ENCODE measurements at places on chromosomes 6 and 20. TPM values are rescaled to one million over a fixed set of nuclear protein-coding genes. Genes with fewer than 3 reads are reported as not detected.

DNA sequence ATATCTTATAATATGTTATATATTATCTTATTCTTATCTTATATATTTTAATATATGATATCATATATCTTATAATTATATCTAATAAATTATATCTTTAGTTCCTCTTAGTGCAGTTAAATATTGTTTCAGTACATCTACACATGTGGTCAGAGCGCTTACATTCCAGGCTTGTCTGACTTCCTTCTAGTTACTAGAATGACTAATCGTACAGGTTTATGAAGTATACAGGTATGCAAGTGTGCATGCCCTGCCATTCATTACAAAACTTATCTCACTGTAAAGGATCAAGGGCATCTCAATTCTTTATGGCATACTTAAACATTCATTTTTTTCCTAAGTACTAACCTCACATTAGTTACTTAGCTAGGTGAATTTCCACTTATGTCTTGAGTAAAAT is 1278.0 kb upstream of the MAP3K7 start:
- no peak for DNase-seq
- H3K27ac ChIP-seq: no peak overlapping the region
- no peaks in the 10 kb centered on the region for H3K4me1 ChIP-seq
- H3K4me3 ChIP-seq: no peak overlapping the region
- H3K36me3 ChIP-seq: no peaks in the 10 kb centered on the region

DNA sequence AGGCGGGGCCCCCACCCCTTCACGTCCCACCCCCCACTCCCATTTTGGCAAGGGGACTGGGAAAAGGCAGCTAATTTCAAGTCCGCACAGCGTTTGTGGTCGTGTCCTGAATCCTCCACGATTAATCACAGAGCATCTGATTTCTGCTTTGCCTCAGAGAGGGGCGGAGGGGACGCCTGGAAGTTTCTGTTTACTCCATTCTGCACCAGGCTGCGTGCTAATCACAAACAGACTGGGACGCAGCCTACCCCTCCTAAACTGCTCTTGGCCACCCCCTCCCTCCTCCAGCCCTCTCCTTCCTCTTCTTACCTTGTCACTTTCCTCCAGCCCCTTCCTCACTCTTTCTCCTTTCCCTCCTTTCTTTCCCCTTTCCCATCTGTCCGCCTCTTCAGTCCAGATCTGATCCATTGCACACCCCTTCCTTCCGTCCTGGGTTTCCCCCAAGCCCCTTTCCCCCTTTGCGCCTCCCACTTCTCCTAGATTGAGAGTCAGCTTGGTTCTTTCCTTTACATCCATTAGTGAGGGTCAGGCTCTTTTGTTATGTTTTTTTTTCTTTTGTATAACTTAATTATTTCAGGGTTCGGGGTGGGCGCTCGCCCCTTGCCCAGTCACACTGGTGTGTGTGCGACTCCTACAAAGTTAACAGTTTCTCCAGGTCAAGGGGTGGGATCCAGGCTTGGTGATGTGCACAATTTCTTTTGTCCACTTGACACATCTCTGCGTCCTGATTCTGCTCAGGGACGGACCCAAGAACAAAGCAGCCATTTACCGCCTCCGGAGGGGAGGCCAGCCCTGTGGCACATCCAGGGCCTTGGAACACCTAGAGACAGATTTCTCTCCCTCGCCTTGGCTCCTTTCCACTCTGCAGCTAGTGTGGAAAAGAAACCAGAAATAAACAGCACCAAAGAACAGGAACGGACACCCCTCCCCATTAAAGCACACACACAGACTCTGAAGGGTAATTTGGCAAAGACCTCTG is 520 bp upstream of the RIPOR3 start:
- peaks cover 27% of the 10 kb centered on the region for H3K4me1 ChIP-seq
- H3K4me3 ChIP-seq: peak overlapping the region; percentile 53

- H3K27me3 ChIP-seq: no peaks in the 10 kb centered on the region
- H3K27ac ChIP-seq: peak overlapping the region; percentile 51
- no peak overlapping the region for H3K4me3 ChIP-seq
- peaks cover 42% of the 10 kb centered on the region for H3K4me1 ChIP-seq
Measured at GRCh38 chr6:71393471-71393870, 104.9 kb downstream of the OGFRL1 start.

- H3K4me3 ChIP-seq: no peak overlapping the region
- H3K27me3 ChIP-seq: no peaks in the 10 kb centered on the region
- DNase-seq: no peak
- no peaks in the 10 kb centered on the region for H3K4me1 ChIP-seq
Measured at GRCh38 chr6:45156075-45156474, 172.1 kb upstream of the RUNX2 start.

DNA sequence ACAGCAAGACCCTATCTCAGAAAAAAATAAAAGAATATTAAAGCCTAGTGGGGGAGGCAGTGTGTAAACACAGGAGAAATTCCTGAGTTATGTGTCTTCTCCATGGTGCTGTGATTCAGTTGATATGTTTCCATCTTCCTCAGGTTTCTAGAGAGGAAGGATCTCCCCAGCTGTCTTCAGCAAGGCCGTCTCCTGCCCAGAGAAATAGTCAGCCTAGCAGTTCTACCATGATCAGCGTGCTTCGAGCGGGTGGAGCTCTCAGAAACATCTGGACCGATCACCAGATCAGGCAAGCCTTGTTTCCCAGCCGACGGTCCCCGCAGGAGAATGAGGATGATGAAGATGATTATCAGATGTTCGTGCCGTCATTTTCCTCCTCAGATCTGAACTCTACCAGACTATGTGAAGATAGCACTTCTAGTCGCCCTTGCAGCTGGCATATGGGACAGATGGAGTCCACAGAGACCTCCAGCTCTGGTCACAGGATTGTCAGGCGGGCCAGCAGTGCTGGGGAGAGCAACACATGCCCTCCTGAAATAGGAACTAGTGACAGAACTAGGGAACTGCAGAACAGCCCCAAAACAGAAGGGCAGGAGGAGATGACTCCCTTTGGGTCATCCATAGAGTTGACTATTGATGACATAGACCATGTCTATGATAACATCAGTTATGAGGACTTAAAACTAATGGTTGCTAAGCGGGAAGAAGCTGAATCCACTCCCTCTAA is 34.9 kb upstream of the MTHFD1L start:
- H3K27me3 ChIP-seq: no peaks in the 10 kb centered on the region
- H3K4me1 ChIP-seq: no peaks in the 10 kb centered on the region
- H3K4me3 ChIP-seq: no peak overlapping the region
- H3K27ac ChIP-seq: no peak overlapping the region
- peaks cover 23% of the 10 kb centered on the region for H3K36me3 ChIP-seq
- DNase-seq: no peak

- peaks cover 81% of the 10 kb centered on the region for H3K4me1 ChIP-seq
- peak overlapping the region; percentile 85 for H3K27ac ChIP-seq
- no peaks in the 10 kb centered on the region for H3K27me3 ChIP-seq
- no peaks in the 10 kb centered on the region for H3K36me3 ChIP-seq
- H3K4me3 ChIP-seq: no peak overlapping the region
Measured at GRCh38 chr20:23096986-23097520, 10.9 kb upstream of the CD93 start.

DNA sequence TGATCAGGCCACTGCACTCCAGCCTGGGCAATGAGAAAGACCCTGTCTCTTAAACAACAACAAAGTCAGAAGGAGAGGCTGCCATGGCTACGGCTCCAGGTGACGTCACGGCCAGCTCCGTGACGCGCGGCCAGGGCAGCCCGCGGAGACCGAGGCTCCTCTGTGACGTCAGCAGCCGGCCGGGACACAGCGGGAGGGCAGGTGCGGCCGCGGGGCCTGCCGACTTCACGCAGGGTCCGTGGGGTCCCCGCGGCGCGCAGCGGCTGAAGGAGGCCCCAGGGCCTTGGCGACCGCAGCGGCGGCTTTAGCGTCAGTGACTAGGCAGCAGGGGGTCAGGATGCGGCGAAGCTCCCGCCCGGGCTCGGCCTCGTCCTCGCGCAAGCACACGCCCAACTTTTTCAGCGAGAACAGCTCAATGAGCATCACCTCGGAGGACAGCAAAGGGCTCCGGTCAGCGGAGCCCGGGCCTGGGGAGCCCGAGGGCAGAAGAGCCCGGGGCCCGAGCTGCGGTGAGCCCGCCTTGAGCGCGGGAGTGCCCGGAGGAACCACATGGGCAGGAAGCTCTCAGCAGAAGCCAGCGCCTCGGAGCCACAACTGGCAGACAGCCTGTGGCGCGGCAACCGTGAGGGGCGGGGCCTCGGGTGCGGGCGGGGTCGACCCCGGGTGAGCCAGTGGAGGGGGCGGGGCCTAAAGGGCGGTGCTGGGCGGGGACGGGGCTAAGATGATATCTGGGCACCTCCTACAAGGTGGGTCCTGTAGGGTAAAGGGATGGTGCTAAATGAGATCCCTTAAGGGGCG is at the start of gene SPAG4:
Gene SPAG4 (plus strand): TSS at position 163 of the 798 bp plus-strand sequence. CDS start 175 bp downstream, at position 338.
- DNase-seq: peak; percentile 99
- no peaks in the 10 kb centered on the region for H3K27me3 ChIP-seq
- H3K4me3 ChIP-seq: peak within 1 kb of the TSS; percentile 61
- H3K4me1 ChIP-seq: peaks cover 38% of the 10 kb centered on the region
- no peaks in the 10 kb centered on the region for H3K36me3 ChIP-seq

DNA sequence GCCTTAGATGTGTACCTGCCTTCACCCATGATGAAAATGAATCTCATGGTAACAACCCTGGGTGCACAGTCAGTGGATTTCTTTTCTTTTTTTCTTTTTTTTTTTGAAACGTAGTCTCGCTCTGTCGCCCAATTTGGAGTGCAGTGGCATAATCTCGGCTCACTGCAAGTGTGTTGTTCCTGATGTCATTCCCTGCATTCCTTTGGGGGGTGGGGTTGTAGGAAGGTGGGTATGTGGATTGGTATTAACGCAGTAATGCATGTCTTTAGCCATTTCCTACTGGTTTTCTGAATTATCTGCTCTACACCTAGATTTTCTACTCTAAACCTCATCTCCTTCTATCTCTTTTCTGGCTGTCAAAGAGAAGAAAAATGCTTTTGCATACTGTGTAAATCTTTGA is 146.6 kb downstream of the RNF144B start:
- no peak overlapping the region for H3K27ac ChIP-seq
- no peak overlapping the region for H3K4me3 ChIP-seq
- H3K36me3 ChIP-seq: no peaks in the 10 kb centered on the region
- peaks cover 12% of the 10 kb centered on the region for H3K27me3 ChIP-seq
- no peaks in the 10 kb centered on the region for H3K4me1 ChIP-seq
- no peak for DNase-seq

GRCh38 chr6:137687818-137688217 is 179.2 kb upstream of the TNFAIP3 start:
- no peak for DNase-seq
- H3K4me1 ChIP-seq: no peaks in the 10 kb centered on the region
- H3K27me3 ChIP-seq: no peaks in the 10 kb centered on the region
- no peak overlapping the region for H3K27ac ChIP-seq

DNA sequence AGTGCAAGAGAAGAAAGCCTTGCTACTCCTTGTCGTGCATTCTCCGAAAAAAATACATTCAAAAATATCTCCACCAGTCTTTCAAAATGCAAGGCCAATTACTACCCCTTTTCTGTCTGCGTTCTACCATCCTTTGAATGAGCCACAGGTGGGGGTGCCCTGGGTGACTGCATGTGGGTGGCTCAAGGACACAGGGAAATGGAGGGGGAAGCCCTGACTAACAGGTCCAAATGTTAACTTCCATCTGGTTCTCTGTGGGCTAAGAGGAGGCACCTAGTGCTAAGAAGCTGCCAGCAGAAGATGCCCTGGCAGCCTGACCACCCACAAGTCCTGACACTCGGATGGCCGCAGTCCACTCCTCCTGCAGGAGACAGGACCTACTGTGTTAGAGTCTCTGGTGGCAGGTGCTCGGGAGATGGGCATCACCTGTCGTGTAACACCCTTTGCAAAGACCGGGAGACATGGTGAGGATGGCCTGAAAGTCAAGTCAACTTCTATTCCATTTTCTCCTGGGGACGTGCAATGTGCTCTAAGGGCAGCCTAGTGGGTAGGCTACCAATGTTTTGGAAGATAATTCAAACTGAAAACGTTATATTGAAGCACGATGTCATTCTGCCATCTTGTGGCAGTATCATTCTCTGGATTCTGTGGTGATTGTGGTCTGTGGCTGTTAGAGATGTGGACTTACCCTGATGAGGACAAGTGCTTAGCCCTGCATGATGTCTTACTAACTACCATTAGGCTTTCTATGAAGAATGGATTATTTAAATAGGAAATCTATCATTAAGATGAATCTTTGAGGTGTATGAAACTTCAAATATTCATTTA is 27.4 kb upstream of the IGF2R start:
- no peaks in the 10 kb centered on the region for H3K36me3 ChIP-seq
- H3K4me3 ChIP-seq: no peak overlapping the region
- no peak for DNase-seq
- H3K4me1 ChIP-seq: no peaks in the 10 kb centered on the region

GRCh38 chr6:99592900-99593299 is 13.7 kb upstream of the PRDM13 start:
- DNase-seq: no peak
- H3K36me3 ChIP-seq: no peaks in the 10 kb centered on the region
- peaks cover 26% of the 10 kb centered on the region for H3K4me1 ChIP-seq
- H3K27me3 ChIP-seq: peaks cover 100% of the 10 kb centered on the region
- no peak overlapping the region for H3K4me3 ChIP-seq
- no peak overlapping the region for H3K27ac ChIP-seq

GRCh38 chr6:148250975-148251685 is 91.5 kb upstream of the SASH1 start:
- H3K27me3 ChIP-seq: no peaks in the 10 kb centered on the region
- no peaks in the 10 kb centered on the region for H3K36me3 ChIP-seq
- no peak overlapping the region for H3K4me3 ChIP-seq
- DNase-seq: no peak
- H3K4me1 ChIP-seq: peaks cover 6% of the 10 kb centered on the region
- no peak overlapping the region for H3K27ac ChIP-seq

Gene FAM217A
- total RNA-seq: not detected

Gene AKIRIN2
- total RNA-seq: 35.4 TPM

Gene SPATA25
- total RNA-seq: 12.9 TPM

Gene AKAP12
- 12.3 TPM for total RNA-seq

Gene CAPN11
- total RNA-seq: 2.5 TPM

Gene GPANK1
- 18.7 TPM for total RNA-seq

Gene DSN1
- 13.5 TPM for total RNA-seq

Gene TNFRSF6B
- total RNA-seq: 2.1 TPM

All from suprapubic skin (tissue), 4 donors.